Stimulated activated CD4-positive, alpha-beta T cell treated with anti-CD3 and anti-CD28 coated beads, Interleukin-4, amount 100 ng/mL, for 4 hours (primary cell): ENCODE measurements at places on chromosomes 3 and 15.

GRCh38 chr3:172159962-172160538 is 120.7 kb downstream of the FNDC3B start:
- DNase-seq, result no peak

GRCh38 chr3:61847784-61848462 is 286.6 kb downstream of the PTPRG start:
- DNase-seq, result no peak

- no peak for DNase-seq
Measured at GRCh38 chr3:18841422-18842343, 306.6 kb upstream of the KCNH8 start.

- DNase-seq, result no peak
Measured at GRCh38 chr3:197293605-197294237, 4.7 kb downstream of the DLG1 start.

- DNase-seq, result no peak
Measured at GRCh38 chr3:26259176-26259575, 363.4 kb upstream of the LRRC3B start.

DNA sequence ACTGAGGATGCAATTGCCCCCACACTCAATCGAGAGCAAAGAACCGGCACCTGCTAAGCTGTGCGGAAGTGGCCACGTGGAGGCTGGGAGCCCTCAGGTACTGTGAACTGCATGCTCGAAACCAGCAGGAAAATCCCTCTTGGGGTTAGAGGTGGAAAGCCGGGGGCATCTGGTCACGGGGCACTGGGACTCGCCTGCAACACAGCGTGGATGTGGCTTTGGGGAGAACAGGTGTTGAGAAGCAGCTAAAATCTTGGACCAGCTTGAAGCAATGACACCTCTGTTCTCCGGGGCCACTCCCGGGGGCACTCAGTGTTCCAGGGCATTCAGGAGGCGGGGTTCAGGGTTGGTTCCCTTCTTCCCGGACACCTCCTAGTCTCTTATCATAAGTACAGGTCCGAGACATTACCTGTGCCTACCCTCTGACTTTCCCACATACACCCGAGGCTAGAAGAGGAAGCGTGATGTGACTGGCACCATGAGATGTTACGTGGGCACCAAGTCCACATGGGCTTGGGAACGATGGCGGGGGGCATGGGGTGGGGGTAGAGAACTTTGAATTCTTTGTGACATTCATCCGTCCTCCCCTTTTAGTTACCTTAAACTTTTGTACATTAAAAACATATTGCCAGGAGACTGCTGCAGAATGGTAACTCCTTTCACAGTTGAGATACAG is 172.0 kb downstream of the ADAMTS17 start:
- no peak for DNase-seq

DNA sequence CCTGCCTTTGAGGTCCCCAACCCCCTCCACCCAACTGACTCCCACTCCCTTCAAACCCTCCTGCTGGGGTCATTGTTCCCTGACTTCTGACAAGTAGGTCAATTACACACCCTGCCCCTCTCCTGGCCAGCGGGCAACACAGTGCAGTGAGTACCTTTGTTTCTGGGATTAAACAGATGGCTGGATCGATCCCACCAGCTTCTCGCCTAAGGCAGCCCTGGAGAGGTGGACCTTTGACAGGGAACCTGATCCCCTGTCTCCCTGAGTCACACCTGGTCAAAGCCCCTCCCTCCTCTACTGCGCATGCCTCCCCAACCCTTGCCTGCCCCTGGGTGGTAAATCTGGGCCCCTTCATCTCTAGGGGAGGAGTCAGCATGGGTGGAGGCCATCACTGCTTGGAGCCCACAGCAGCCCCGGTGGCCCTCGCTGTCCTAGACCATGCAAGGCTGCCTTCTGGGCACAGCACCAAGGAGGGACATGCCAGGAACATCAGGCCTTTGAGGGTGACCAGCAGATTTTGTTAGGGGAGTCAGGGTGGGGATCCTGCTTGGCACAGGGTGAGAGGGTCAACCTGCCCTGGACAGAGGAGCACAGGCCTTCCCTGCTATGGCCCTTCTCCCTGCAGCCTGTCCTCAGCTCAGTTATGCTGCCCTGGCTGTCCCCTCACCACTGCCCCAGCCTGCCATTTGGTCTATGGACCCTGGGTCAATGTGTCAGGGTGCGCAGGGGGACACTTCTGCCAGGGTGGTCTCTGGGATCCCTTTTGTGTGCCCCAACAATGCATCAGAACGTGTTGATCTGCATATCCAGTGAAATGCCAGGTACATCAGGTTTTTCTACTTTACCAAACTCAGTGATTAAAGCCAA is 9.8 kb upstream of the PRR23E start:
- no peak for DNase-seq
